ENCODE measurements at places on chromosomes 2 and 18.

- DNase-seq: no peak
Measured at GRCh38 chr2:196249860-196250259, 78.5 kb upstream of the STK17B start.

DNA sequence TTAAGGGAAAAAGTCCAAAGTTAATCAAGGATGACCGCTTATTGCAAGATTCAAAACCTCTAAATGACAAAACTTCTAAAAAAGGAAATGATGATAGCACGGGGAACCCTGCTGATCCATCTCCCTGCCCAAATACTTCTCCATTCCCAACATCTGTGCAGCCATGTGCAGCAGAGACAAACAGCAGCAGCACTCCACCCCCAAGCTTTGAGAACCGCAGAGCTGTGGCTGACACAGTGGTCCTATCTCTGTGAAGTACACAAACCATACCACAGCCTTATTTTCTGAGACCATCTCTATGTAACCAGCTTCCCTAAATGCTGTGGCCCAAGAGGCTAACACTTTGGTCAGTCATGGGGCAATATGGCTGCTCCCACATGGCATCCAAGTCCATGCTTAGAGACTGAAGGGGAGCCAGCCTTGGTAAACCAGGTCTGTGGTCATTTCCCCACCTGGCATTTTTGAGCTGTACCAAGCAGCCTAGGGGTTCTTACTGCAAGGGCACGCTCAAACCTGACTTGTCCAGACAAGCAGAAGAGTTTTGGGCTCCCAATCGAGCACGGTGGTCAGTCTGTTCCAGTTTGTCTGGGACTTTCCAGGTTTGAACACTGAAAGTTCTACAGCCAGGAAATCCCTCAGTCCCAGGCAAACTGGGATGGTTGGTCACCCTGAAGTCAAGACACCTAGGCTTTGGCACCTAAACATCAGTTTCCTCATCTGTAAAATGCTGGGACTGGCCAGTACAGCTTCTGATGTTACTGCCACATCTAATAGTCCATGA is 17.1 kb upstream of the NFE2L2 start:
- DNase-seq: no peak

DNA sequence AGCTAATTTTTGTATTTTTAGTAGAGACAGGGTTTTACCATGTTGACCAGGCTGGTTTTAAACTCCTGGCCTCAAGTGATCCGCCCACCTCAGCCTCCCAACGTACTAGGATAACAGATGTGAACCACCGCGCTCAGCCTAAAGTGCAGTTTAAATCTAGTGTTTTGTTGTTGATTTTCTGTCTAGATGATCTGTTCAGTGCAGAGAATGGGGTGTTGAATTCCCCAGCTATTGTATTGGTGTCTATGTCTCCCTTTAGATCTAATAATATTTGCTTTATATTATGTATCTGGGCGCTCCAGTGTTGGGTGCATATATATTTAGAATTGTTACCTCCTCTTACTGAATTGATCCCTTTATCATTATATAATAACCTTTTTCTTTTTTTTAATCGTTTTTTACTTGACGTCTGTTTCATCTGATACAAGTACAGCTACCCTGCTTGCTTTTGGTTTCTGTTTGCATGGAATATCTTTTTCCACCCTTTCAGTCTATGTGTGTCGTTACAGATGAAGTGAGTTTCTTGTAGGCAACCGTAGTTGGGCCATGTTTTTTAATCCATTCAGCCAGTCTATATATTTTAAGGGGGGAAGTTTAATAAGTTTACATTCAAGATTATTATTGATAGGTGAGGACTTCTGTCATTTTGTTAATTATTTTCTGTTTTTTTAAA is 34.3 kb downstream of the GALM start:
- DNase-seq: no peak

GRCh38 chr2:184504252-184504651 is 94.1 kb upstream of the ZNF804A start:
- no peak for DNase-seq

GRCh38 chr18:30163573-30163972 is 879.0 kb downstream of the DSC3 start:
- DNase-seq: no peak

- no peak for DNase-seq
Measured at GRCh38 chr18:26503382-26503781, 45.0 kb downstream of the KCTD1 start.

- no peak for DNase-seq
Measured at GRCh38 chr2:117980783-117981676, 32.8 kb downstream of the CCDC93 start.

GRCh38 chr2:236393101-236393500 is 128.9 kb upstream of the ASB18 start:
- no peak for DNase-seq

DNA sequence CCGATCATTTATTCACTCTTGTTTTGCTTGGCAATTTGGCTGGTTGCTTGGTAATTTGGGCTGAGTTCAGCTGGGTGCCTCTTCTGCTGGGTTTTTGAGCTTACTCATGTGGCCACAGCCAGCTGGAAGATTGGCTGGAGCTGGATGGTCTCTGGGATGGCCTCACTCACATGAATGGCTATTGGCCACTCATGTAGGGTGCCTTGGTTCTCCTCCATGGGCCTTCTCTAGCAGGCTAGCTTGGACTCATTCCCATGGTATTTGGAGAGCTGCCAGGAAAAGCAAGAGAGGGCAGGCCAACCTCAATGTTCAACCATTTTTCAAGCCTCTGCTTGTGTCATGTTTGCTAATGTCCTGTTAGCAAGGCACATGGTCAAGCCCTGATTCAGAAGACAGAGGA is 16.9 kb downstream of the ZAP70 start:
- DNase-seq: no peak

GRCh38 chr2:176768185-176768584 is 444.4 kb upstream of the HNRNPA3 start:
- DNase-seq: no peak

DNA sequence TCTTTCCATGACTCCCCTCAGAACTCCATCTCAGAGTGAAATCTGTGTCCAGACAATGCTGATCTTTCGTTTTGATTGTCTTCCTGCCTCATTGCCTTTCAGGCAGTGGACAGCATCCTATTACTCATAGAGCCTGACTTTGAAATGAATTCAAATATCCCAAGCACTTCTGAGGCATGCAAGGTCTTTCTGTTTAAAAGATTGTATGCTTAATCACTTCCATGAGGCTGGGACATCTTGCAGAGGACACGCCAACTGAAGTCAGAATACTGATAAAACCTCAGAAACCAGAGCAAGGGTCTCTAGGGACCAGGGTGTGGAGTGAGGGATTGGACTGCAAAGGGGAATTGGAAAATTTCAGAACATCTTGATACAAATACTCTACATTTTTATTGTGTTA is 836.5 kb upstream of the ID2 start:
- no peak for DNase-seq

DNA sequence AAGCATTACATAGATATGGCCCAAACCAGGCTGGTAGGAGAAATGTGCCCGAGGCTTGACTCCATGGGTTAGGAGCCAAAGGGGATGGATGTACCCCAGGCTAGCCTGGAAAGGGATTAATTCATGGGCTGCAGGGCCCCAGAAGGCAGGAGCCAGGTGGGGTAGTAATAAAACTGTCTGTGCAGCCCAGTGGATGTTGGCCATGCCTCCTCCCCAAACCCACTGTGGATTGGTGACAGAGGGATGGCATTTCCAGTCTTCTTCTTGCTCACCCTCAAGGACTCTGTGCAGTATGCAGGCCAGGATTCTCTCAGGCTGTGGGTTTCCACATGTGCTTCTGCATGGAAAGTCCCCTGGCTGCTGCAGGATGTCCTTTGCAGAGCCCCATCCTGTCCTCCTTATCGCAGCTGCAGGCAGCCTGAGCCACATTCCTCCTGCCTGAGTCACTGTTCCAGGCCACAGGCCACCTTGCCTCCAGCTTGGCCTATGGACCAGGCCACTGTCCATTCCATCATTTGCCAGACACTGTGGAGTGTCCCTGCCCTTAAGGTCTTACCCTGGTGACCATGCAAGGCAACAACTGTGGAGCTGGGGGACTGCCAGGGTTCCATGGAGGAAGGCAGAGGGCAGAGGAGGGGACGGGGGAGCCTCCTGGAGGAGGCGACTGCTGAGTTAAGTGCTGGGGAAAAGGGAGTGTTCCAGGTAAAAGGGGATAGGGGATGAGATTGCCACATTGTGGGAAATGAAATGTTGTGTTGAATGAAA is 38.9 kb downstream of the INO80C start:
- no peak for DNase-seq
